Muscle of leg (tissue), 16 donors: ENCODE measurements at places on chromosomes 12 and 14. TPM values are rescaled to one million over a fixed set of nuclear protein-coding genes. Genes with fewer than 3 reads are reported as not detected.

DNA sequence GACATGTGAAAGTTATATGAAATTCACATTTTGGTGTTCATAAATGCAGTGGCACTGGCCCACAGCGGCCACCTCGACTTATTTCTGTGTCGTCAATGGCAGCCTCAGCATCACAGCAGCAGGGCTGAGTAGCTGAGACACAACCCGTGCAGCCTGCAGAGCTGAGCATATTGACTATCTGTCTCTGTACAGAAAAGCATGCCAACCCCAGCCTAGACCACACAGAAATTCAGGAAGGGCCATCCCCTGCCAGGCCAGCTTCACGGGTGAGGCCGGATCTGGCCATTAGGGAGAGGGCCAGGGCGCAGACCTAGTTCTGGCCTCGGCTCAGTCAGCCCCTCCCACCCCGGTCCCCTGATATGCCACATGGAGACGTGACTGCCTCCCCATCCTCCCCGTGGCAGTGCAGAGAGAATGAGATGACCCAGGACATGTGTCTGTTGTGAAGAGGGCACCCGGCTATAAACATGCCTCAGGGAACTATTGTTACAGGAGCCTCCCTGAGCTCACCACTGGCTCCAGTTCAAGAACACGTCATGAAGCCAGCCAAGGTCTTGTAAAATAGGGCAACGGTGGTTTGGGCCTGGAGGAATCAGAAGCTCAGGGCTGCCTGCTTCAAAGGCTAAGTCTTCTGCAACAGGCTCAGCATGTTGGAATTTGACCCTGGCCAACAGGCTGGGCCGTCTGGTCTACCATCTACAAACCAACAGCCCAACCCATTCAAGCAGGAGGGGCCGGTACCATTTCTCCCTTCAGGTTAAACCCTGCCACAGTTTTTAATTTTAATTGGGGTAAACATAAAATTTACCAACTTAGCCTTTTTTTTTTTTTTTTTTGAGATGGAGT, 25.5 kb downstream of the SCARB1 start:
- peak overlapping the region; percentile 55 for H3K27ac ChIP-seq
- H3K27me3 ChIP-seq, result no peaks in the 10 kb centered on the region
- no peak overlapping the region for H3K4me3 ChIP-seq
- peak; percentile 81 for DNase-seq

DNA sequence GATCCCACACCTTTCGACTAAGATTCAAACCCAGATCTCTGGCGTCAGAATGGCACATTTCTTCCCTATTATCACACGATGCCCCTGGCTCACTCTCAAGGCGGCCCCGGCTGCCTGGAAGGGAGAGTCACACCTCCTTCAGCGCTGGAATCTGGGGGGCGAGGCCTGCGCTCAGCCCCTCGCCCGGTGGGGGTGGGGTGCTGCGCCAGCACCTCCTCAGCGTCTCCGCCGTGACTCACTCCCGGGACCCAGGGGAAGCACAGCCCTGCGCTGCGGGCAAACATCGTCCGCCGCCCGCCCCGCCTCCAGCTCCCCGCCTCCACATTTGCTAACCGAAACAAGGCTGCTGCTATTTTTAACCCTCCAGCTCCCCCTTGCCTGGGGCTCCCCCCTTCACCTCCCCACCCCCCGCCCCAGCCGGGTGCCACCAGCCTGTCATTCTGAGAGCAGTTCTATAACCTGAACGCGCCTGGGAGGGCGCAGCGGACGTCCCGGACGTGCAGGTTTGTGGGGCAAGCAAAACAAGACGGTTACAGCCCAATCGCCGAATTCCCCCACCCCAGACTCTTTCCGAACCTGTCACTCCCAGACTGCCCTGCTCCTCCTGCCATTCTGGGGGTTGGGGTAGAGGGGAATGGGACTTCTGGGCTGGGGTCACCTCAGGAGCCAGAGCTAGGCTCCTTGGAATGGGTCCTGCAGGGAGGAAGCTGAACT, 6.7 kb downstream of the HDAC7 start:
- DNase-seq, result peak; percentile 85
- no peaks in the 10 kb centered on the region for H3K27me3 ChIP-seq
- H3K27ac ChIP-seq, result peak overlapping the region; percentile 96
- H3K36me3 ChIP-seq, result peaks cover 18% of the 10 kb centered on the region

GRCh38 chr12:127785540-127785939, 481.4 kb upstream of the TMEM132C start:
- H3K4me1 ChIP-seq, result peaks cover 4% of the 10 kb centered on the region
- no peak overlapping the region for H3K27ac ChIP-seq
- H3K4me3 ChIP-seq, result no peak overlapping the region
- no peaks in the 10 kb centered on the region for H3K27me3 ChIP-seq

- no peaks in the 10 kb centered on the region for H3K27me3 ChIP-seq
- peaks cover 69% of the 10 kb centered on the region for H3K4me1 ChIP-seq
- H3K4me3 ChIP-seq, result no peak overlapping the region
- no peak for DNase-seq
- peaks cover 54% of the 10 kb centered on the region for H3K36me3 ChIP-seq
These were observed 12.7 kb downstream of the INF2 start for GRCh38 chr14:104702106-104702505.

- H3K27ac ChIP-seq, result peak within 1 kb of the TSS; percentile 53
- peak; percentile 85 for DNase-seq
- H3K27me3 ChIP-seq, result no peaks in the 10 kb centered on the region
These were observed at the start of gene TESPA1 for GRCh38 chr12:54984658-54985376. Gene TESPA1 (minus strand): TSS chr12:54984762. CDS start chr12:54974562, 10,200 bp downstream.

GRCh38 chr12:86796550-86796949, 540.4 kb upstream of the MGAT4C start:
- no peaks in the 10 kb centered on the region for H3K4me1 ChIP-seq
- DNase-seq, result no peak
- H3K27ac ChIP-seq, result no peak overlapping the region

- H3K4me1 ChIP-seq, result peaks cover 37% of the 10 kb centered on the region
- no peaks in the 10 kb centered on the region for H3K36me3 ChIP-seq
- no peak for DNase-seq
- no peak overlapping the region for H3K27ac ChIP-seq
- no peaks in the 10 kb centered on the region for H3K27me3 ChIP-seq
These were observed 54.6 kb downstream of the TSPAN11 start for GRCh38 chr12:30980955-30981662.

DNA sequence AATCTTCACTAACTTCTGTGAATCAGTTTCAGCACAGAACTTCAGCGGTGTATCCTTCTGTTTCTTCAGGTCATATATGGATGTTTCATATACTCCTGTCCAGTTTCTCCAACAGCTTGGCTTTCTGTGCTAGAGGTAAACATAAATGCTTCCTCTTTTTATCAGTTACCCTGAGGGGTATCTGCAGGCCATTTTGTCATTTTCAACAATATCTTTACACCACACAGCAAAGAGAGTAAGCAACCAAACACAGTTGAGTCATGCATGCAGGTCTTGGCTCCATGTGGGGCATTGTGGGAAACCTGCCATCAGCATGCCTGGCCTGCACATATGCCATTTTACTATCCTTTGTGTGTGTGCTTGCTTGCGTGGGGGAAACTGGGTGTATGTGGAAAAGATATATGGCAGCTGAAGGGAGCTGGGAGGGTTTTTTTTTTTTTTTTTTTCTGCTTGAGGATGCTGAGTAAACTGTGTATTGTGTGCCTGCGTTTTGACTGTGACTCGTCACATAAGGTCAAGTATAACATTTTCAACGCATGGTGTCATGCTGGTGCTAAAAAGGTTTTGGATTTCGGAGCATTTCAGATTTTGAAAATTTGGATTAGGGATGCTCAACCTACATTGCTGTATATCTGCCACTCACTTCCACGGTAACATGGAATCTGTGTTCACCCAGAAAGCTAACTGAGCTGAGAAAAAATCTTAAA, 56.1 kb upstream of the YARS2 start:
- no peaks in the 10 kb centered on the region for H3K36me3 ChIP-seq
- H3K4me3 ChIP-seq, result no peak overlapping the region
- H3K4me1 ChIP-seq, result no peaks in the 10 kb centered on the region
- H3K27me3 ChIP-seq, result no peaks in the 10 kb centered on the region
- H3K27ac ChIP-seq, result no peak overlapping the region

- H3K27ac ChIP-seq, result no peak overlapping the region
- no peaks in the 10 kb centered on the region for H3K36me3 ChIP-seq
- no peak overlapping the region for H3K4me3 ChIP-seq
- no peak for DNase-seq
These were observed 126.8 kb upstream of the CPM start for GRCh38 chr12:69059465-69060457.

The LGR5 gene
- 7.2 TPM for total RNA-seq

The NYNRIN gene
- total RNA-seq, result 16.5 TPM

The TSPAN11 gene
- 9.1 TPM for total RNA-seq

The SLC17A8 gene
- total RNA-seq, result 0.35 TPM

The GLT8D2 gene
- 68.9 TPM for total RNA-seq
